ENCODE measurements at places on chromosomes 3 and 15. TPM values are rescaled to one million over a fixed set of nuclear protein-coding genes. Genes with fewer than 3 reads are reported as not detected.

DNA sequence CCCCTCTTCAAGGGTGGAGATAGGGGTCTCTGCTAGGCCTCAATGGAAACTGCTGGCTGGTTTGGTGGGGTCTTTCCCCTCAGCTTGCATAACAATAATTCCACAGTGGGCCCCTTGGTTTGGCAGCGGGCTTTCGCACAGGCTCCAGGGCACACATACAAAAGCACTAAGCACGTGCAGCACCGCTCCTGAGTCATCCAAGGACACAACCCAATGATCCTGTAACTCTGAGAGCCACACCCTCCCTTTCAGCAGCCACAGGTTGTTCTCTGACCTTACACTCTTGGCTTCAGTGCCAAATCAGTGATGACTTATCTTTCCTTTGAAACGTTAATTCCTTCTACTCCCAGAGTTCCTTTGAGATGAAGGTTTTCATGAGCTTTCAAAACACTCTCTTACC, 41.7 kb downstream of the DAPK2 start:
- no peak overlapping the region for H3K4me3 ChIP-seq
- peaks cover 9% of the 10 kb centered on the region for H3K4me1 ChIP-seq
- no peak overlapping the region for H3K27ac ChIP-seq
- no peak for DNase-seq
- H3K27me3 ChIP-seq: no peaks in the 10 kb centered on the region
- no peaks in the 10 kb centered on the region for H3K36me3 ChIP-seq

- no peaks in the 10 kb centered on the region for H3K27me3 ChIP-seq
- no peak overlapping the region for H3K27ac ChIP-seq
- no peaks in the 10 kb centered on the region for H3K36me3 ChIP-seq
- DNase-seq: peak; percentile 31
These were observed 54.4 kb upstream of the EHHADH start for GRCh38 chr3:185308126-185308754.

- peaks cover 69% of the 10 kb centered on the region for H3K4me1 ChIP-seq
- no peak overlapping the region for H3K4me3 ChIP-seq
- peaks cover 3% of the 10 kb centered on the region for H3K36me3 ChIP-seq
- no peak for DNase-seq
- H3K27me3 ChIP-seq: no peaks in the 10 kb centered on the region
These were observed 53.1 kb upstream of the MAP4 start for GRCh38 chr3:48069339-48069738.

GRCh38 chr3:156688632-156689452, 14.5 kb downstream of the TIPARP start:
- DNase-seq: no peak
- H3K27ac ChIP-seq: no peak overlapping the region
- H3K4me1 ChIP-seq: peaks cover 81% of the 10 kb centered on the region
- peaks cover 5% of the 10 kb centered on the region for H3K36me3 ChIP-seq

DNA sequence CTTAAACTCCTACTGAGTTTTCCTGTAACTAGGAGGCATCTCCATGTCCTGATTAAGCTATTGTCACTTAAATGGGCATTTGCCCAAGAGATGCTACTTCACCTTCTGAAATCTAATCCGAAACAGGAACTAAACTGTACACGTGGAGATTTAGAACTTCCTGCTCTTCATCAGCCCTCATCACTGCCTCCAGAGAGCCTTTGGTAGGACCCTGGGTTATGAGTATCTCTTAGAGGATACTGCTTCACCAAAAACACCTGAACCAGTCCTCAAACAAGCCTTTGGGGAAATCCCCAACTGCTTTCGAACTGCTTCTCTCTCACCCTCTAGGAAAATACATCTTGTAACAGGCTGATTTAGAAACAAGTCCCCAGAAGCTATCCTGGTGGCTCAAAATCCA, 320.3 kb downstream of the GAP43 start:
- H3K27me3 ChIP-seq: no peaks in the 10 kb centered on the region
- H3K4me3 ChIP-seq: no peak overlapping the region
- no peak overlapping the region for H3K27ac ChIP-seq
- no peak for DNase-seq
- no peaks in the 10 kb centered on the region for H3K36me3 ChIP-seq

DNA sequence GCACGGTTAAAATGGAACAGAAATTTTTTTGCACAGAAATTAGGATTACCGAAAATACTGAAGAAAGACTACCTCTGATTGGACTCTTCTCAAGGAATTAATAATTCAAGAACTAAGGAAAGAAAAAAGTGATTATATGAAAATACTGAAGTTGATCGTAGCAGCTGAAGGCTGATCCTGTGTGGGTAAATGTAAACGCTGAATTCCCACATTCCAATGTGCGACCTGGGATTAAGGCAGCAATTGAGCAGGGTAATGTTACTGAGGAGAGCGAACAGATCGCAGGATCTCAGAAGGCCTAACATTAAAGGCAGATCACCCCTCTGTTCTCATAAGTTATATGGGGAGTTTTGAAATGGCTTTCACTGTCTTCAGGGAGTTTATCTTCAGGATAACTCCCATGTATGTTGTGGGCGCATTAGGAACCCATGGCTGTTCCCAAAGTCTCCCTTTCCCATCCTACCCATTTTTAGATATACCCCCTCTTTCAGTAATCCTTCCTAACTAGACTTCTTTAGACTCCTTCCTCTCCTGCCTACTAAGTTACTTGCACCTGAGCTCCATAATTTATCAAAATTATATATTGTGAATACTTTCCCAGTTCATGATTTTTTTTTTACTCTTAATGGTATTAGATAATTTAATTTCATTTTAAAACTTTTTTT, 1.0 kb upstream of the UBL7 start:
- peaks cover 20% of the 10 kb centered on the region for H3K4me1 ChIP-seq
- no peaks in the 10 kb centered on the region for H3K27me3 ChIP-seq
- peak overlapping the region; percentile 81 for H3K4me3 ChIP-seq
- peaks cover 15% of the 10 kb centered on the region for H3K36me3 ChIP-seq
- DNase-seq: no peak

GRCh38 chr3:100044369-100044768, 69.9 kb downstream of the FILIP1L start:
- peak overlapping the region; percentile 92 for H3K27ac ChIP-seq
- no peak for DNase-seq
- H3K4me3 ChIP-seq: no peak overlapping the region
- H3K27me3 ChIP-seq: no peaks in the 10 kb centered on the region

GRCh38 chr3:181358562-181358961, 353.2 kb upstream of the SOX2 start:
- H3K36me3 ChIP-seq: no peaks in the 10 kb centered on the region
- H3K27me3 ChIP-seq: no peaks in the 10 kb centered on the region
- no peak overlapping the region for H3K4me3 ChIP-seq
- no peak overlapping the region for H3K27ac ChIP-seq
- no peak for DNase-seq

- H3K27me3 ChIP-seq: no peaks in the 10 kb centered on the region
- H3K4me3 ChIP-seq: no peak overlapping the region
- H3K4me1 ChIP-seq: peaks cover 49% of the 10 kb centered on the region
- H3K27ac ChIP-seq: peak overlapping the region; percentile 96
- H3K36me3 ChIP-seq: no peaks in the 10 kb centered on the region
These were observed 59.1 kb downstream of the RGMA start for GRCh38 chr15:93029836-93030429.

GRCh38 chr3:54122324-54123002, at the start of gene CACNA2D3:
TSS of gene CACNA2D3 (plus strand) at chr3:54122552.
- H3K27me3 ChIP-seq: no peaks in the 10 kb centered on the region
- H3K36me3 ChIP-seq: no peaks in the 10 kb centered on the region
- H3K4me3 ChIP-seq: peak within 1 kb of the TSS; percentile 54
- DNase-seq: peak; percentile 61
- H3K27ac ChIP-seq: no peak within 1 kb of the TSS
- H3K4me1 ChIP-seq: peaks cover 7% of the 10 kb centered on the region

GRCh38 chr3:178353006-178353694, 183.1 kb upstream of the KCNMB2 start:
- no peak overlapping the region for H3K27ac ChIP-seq
- H3K27me3 ChIP-seq: no peaks in the 10 kb centered on the region
- no peak for DNase-seq
- H3K4me3 ChIP-seq: no peak overlapping the region

- no peak overlapping the region for H3K4me3 ChIP-seq
- H3K36me3 ChIP-seq: no peaks in the 10 kb centered on the region
- no peaks in the 10 kb centered on the region for H3K4me1 ChIP-seq
These were observed 45.5 kb downstream of the SUSD5 start for GRCh38 chr3:33173103-33173502.

- peaks cover 13% of the 10 kb centered on the region for H3K4me1 ChIP-seq
- DNase-seq: no peak
- H3K27ac ChIP-seq: no peak overlapping the region
- H3K27me3 ChIP-seq: no peaks in the 10 kb centered on the region
These were observed 11.3 kb downstream of the KLHDC8B start for GRCh38 chr3:49182682-49183081.

DNA sequence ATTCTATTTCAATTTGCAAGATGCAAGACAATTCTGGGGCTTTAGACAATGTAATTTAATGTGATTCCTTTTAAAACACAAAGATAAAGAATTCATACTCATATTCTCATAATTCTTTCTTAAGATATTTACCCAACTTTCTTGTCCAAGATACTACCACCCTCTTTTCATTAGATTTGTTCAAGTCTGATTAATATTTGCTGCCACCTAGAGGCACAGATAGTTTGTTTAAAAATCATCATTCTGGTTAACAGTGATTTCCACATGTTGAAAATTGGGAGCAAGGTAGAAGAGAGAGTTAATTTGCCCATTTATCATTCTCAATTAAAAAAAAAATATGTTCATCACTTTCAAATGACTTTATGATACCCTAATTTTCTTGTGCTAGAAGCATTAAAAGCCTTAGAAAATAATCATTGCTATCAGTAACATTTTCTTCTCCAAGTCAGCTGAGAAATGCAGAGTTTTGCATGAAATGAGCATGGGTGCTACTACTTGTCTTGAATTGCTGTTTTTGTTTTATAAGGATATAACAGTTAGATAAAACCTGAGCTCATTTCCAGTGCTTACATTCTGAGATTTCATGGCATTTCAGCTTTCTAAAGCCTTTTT, 11.6 kb downstream of the TAMM41 start:
- no peaks in the 10 kb centered on the region for H3K27me3 ChIP-seq
- no peak for DNase-seq
- peaks cover 5% of the 10 kb centered on the region for H3K4me1 ChIP-seq
- H3K27ac ChIP-seq: no peak overlapping the region
- no peak overlapping the region for H3K4me3 ChIP-seq

- peaks cover 2% of the 10 kb centered on the region for H3K4me1 ChIP-seq
- no peak overlapping the region for H3K27ac ChIP-seq
- DNase-seq: no peak
- H3K27me3 ChIP-seq: no peaks in the 10 kb centered on the region
- H3K36me3 ChIP-seq: no peaks in the 10 kb centered on the region
- H3K4me3 ChIP-seq: no peak overlapping the region
These were observed 5.5 kb upstream of the BUB1B start for GRCh38 chr15:40155270-40155910.

- DNase-seq: no peak
- H3K27me3 ChIP-seq: no peaks in the 10 kb centered on the region
- no peaks in the 10 kb centered on the region for H3K4me1 ChIP-seq
- H3K27ac ChIP-seq: no peak overlapping the region
- H3K36me3 ChIP-seq: no peaks in the 10 kb centered on the region
These were observed 141.2 kb downstream of the GMNC start for GRCh38 chr3:190721330-190721729.

DNA sequence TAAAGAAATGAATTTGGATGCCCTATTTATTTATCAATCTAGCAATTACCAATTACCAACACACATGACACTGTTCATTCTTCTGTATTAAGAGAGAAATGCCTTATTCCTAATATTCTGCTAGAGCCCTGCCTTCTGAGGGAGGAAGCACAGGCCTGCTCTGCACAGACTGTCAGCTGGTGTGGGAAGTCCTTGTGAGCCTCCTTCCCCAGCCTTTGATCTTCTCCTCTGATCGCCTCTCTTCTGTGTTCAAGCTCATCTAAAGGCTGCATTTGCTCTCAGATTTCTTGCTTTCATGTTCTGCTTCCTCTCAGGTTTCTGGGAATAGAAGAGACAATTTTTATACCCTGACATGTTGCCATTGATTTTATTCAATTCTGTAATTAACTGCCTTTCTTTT, 290.6 kb upstream of the UMPS start:
- H3K27me3 ChIP-seq: no peaks in the 10 kb centered on the region
- H3K4me3 ChIP-seq: no peak overlapping the region
- H3K36me3 ChIP-seq: peaks cover 7% of the 10 kb centered on the region
- no peak for DNase-seq
- no peaks in the 10 kb centered on the region for H3K4me1 ChIP-seq
- no peak overlapping the region for H3K27ac ChIP-seq

- no peak for DNase-seq
- H3K4me1 ChIP-seq: peaks cover 14% of the 10 kb centered on the region
- no peaks in the 10 kb centered on the region for H3K36me3 ChIP-seq
- no peaks in the 10 kb centered on the region for H3K27me3 ChIP-seq
- no peak overlapping the region for H3K27ac ChIP-seq
These were observed 82.5 kb downstream of the RFTN1 start for GRCh38 chr3:16430717-16431630.

- no peak overlapping the region for H3K27ac ChIP-seq
- H3K4me3 ChIP-seq: no peak overlapping the region
- no peaks in the 10 kb centered on the region for H3K27me3 ChIP-seq
- H3K36me3 ChIP-seq: no peaks in the 10 kb centered on the region
- no peaks in the 10 kb centered on the region for H3K4me1 ChIP-seq
- no peak for DNase-seq
These were observed 363.4 kb downstream of the GAP43 start for GRCh38 chr3:115986555-115987207.

GRCh38 chr15:22950256-22950990, 29.7 kb downstream of the CYFIP1 start:
- H3K4me1 ChIP-seq: peaks cover 54% of the 10 kb centered on the region
- H3K27me3 ChIP-seq: no peaks in the 10 kb centered on the region
- no peak for DNase-seq
- peak overlapping the region; percentile 28 for H3K4me3 ChIP-seq

- no peaks in the 10 kb centered on the region for H3K36me3 ChIP-seq
- DNase-seq: peak; percentile 80
- peak overlapping the region; percentile 84 for H3K4me3 ChIP-seq
These were observed 1.6 kb downstream of the TSC22D2 start for GRCh38 chr3:150409512-150410310.

GRCh38 chr3:142549986-142550385, 28.5 kb downstream of the ATR start:
- no peak overlapping the region for H3K4me3 ChIP-seq
- no peaks in the 10 kb centered on the region for H3K4me1 ChIP-seq
- no peak for DNase-seq
- no peaks in the 10 kb centered on the region for H3K27me3 ChIP-seq
- H3K27ac ChIP-seq: no peak overlapping the region

The SHC4 gene
- total RNA-seq: 2.1 TPM

The OCA2 gene
- total RNA-seq: not detected

The SLC22A13 gene
- total RNA-seq: 0.24 TPM

The RYK gene
- 37.7 TPM for total RNA-seq

The ADAMTSL3 gene
- total RNA-seq: 9.3 TPM

The MKRN2OS gene
- total RNA-seq: 9.3 TPM

The LXN gene
- 20.7 TPM for total RNA-seq

The ACOX2 gene
- 26.1 TPM for total RNA-seq

The GOLGA8M gene
- 2.2 TPM for total RNA-seq

The STRIT1 gene
- total RNA-seq: 4.1 TPM

The KBTBD13 gene
- total RNA-seq: 3.2 TPM

The CCK gene
- not detected for total RNA-seq

The BMF gene
- 12.3 TPM for total RNA-seq

The TJP1 gene
- total RNA-seq: 112 TPM

The EXD1 gene
- total RNA-seq: not detected

The MORC1 gene
- not detected for total RNA-seq

The WDR82 gene
- 62.1 TPM for total RNA-seq
